NCI-H524 (cell line): ENCODE measurements at places on chromosomes 13 and 19.

DNA sequence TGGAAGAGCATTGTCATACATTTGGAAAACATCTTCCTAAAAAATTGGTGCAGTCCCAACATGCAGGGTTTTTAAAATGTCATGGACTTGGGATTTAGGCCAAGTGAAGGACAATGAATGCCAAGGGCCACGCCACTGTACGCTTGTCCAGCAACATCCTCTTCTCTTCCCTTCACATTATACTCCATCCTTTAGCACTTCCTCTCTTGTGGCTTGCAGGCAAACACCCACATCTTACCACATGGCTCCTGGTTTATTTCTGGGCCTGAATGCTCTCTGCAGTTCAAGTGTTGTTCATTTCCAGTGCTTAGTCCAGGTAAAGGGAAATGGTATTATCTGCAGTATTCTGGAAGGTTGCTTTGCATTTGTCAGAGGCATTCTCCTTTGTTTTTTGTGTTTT, 45.0 kb downstream of the CBY2 start:
- DNase-seq: no peak

- DNase-seq: no peak
Measured at GRCh38 chr13:96617528-96617927, 376.7 kb downstream of the OXGR1 start.

GRCh38 chr13:112065521-112065866, 1.5 kb upstream of the SOX1 start:
- DNase-seq: no peak

DNA sequence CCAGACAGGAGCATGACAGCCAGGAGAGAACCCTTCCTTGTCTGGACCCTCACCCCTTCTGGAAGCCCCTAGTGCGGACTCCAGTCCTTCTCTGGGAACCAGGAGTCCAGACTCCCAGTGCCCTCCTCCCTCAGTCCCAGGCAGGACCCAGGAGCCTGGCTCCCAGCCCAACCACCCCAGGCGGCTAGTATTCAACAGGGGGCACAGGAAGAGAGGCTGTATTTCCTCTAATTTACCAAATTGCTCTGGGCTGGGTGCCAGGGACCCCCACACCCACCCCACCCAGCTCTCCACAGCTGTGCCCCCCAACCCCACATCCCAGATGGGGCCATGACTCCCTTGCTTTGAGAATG, 3.3 kb downstream of the GRIN2D start:
- no peak for DNase-seq

GRCh38 chr13:24035411-24035810, 125.1 kb upstream of the SPATA13 start:
- DNase-seq: no peak
